GM04504 (cell line): ENCODE measurements at places on chromosomes 7 and 10.
A peak's percentile ranks its signal among the peaks of the same experiment; 100 is the strongest.

DNA sequence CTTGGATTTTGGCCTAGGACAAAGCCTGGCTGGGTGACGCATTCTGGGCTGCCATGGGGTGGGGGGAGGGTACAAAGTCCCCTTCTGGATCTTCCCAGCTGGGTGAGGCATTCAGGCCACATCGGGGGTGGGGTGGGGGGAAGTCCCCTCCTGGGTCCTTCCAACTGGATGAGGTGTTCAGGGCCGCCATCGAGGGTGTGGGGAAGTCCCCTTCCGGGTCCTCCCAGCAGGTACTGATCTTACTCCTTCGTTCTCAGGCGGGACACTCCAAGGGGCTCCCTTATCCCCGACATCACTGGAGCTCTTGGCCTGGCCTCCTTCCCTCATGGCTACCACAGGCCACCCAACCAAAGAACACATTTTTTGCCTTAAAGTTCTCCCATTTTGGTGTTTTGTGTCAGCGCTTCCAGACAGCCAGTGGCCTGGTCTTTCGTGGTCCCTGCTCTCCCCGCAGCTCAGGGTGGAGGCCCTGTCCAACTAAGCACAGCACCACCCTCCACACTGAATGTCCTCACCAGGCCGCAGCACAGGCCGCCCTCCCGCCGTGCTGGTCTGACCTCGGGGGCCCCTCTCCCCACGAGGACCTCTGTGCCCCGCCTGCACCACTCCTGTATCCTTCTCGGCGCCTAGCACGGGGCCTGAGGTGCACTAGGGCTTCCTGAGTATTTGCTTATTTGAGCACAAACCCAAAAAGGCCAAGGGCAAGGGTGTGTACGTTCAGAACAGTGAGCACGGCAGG, 38.5 kb downstream of the EN2 start:
- no peak for DNase-seq

DNA sequence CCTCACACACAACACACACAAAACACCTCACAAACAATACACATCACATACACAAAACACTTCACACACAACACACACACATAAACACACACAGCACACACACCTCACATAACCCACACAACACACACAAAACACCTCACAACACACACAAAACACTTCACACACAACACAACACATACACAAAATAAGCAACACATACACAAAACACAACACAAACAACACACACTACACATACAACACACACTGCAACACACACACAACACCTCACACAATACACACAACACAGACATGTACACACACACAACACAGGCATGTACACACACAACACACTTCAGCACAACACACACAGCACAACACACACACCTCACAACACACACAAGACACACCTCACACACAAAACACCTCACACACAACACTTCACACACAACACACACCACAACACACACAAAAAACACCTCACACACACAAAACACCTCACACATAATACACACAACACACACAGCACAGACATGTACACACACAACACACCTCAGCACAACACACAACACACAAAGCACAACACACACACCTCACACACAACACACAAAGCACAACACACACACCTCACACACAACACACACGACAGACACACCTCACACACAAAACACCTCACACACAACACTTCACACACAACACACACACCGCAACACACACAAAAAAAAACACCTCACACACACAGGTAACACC, 107.5 kb downstream of the TNS3 start:
- no peak for DNase-seq

DNA sequence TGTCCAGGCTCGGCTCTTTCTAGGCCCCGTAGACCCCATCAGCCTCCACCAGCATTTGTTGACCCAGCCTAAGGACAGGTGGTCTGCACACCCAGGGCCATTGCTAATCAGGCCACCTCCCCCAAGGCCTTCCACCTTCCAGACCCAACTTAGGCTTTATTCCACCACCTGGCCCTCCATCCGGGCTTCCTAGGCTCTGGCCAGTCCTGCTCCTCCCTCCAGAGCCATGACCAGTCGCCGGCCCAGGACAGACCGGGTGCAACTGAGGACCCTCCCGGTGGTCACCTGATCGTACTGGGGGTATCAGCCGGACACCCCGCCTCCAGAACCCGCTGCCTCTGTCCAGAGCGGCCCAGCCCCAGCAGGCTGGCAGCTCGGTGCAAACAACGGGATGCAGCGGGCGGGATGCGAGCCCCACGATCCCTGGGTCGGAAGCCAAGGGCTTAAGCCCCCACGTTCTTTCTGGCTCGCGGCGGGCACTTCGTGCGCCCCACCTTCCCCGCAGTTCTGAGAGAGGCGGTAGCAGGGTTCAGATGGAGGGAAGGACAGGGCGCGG, 545 bp downstream of the NACAD start:
- no peak for DNase-seq

- DNase-seq: no peak
Measured at GRCh38 chr10:29826801-29827450, 192.2 kb upstream of the SVIL start.

DNA sequence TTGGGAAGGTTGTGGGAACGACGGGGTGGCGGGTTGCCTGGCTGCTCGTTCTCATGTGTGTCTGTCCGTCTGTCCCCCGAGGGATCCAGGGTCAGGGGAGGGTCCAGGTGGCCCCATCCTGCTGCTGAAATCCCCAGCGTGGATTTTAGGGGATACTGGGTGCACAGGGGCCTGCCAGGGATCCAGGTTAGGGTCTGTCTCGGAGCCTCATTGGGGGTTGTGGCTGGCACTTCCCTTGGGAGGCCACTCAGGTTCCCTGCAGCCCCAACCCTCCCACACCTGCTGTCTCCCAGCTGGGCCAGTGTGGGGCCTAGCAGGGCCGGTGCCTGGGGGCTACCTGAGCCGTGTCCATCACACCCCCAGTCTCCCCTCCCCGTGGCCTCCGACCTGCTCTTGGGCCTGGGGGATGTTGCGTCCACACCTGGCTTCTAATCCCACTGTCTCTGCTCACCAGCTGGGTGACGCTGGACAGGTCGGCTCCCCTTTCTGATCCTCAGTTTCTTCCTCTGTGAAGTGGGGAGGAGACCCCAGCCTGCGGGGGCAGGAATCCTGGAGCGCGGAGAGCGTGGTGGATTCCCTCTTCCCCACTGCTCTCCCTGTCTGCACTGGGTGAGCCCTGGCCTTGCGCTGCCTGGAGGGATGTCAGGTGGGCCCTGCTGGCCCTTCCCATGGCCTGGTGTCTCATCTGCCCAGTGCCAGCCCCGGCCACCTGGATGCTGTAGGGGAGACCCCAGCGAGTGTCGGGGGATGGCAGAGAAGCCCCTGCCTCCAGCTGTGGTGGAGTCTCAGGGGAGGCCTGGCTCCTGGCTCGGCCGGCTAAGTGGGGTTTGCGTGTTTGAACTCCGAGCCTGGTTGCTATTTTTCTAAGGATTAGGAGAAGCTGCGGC, 81.6 kb downstream of the UNCX start:
- DNase-seq: no peak

- peak; percentile 79 for DNase-seq
Measured at GRCh38 chr10:35259769-35260397, 76.4 kb upstream of the CCNY start.

- no peak for DNase-seq
Measured at GRCh38 chr10:99672884-99673283, 13.6 kb downstream of the ENTPD7 start.

DNA sequence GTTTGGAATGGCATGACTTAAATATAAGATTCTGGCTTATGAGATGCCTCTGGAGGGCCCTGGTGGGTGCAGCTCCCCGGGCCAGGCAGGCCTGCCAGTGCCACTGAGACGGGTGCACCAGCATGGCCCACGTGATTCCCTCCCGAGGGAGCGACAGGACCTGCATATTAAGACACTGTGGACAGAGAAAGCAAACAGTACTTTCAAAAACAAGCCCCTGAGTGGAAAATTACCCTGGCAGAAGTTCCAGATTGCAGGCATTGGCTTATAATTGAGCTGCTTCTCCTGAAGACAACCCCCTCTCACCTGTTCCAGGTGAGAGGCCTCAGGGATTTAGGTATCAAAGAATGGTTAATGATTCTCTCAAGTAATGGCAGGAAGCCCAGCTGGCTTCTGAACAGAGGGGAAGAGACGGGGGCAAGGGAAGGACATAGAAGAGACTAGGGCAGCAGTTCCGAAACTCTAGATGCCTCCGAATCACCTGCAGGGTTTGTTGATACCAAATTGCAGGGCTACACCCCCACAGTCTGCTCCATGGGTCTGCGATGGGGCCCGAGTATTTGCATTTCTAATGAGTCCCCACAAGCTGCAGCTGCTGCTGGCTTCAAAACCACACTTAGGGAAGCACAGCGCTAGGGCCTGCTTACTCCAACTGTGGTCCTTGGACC, 66.0 kb upstream of the DOCK1 start:
- no peak for DNase-seq
